Activated T-cell treated with anti-CD3 and anti-CD28 coated beads, Interleukin-2, amount 50 U/mL, for 48 hours (primary cell): ENCODE measurements at places on chromosomes 2 and 18.

DNA sequence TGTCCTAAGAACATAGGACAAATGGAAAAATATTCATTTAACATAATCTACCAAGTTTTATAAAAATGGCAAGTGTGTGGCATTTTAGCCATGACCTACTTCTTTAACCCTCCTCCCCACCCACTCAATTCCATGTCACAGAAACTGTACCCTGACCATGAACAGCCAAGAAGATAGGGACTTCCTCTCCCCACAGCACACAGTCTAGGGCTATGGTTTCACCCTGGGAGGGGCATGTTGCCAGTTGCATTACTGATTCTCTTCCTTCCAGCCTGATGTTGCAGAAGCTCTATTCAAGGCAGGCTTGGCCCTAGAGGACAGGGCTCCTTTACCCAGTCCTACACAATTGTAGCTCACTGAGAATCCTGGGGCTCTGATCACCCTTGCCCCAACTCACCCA is 153.6 kb upstream of the KLF7 start:
- no peak for DNase-seq

- DNase-seq, result no peak
Measured at GRCh38 chr18:61910101-61910500, 17.3 kb upstream of the RNF152 start.

DNA sequence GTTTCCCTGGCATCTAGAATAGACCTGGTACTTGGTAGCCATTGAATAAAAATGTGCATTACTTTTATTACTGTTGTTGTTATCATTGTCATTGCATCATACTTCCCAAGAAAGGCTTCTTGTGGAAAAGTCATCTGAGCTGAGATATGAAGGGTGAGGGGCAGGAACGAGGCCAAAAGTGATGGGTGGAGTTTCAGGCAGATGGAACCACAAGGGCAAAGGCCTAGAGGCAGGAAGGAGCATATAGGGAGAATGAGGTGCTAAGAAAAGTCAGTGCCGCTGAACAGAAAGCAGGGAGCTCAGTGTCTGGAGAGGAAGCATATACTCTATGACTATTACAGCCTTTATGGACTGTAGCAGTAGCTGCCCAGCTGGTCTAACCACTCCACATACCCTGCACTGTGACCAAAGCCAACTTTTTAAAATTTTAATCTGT is 219.3 kb downstream of the SPP2 start:
- DNase-seq, result no peak

- no peak for DNase-seq
Measured at GRCh38 chr2:63734510-63734909, 107.2 kb upstream of the UGP2 start.

DNA sequence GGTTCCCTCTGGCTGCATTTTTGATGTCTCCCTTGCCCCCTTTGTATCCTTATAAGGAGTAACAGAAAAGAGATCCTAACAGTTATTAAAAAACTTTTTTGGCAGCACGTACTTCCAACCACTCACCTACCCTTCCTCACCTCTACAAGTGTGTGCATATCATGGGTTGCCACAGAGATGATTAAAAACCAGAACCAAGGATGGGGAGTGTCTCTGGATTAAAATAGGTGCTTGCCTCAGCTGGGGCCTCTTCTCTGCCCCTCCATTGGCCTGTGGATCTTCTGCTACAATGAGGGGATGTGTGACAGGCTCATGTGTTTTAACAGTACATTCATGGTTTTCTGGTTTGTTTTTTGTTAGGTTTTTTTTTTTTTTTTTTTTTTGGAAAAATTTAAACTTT is 160.8 kb downstream of the FHOD3 start:
- DNase-seq, result no peak

DNA sequence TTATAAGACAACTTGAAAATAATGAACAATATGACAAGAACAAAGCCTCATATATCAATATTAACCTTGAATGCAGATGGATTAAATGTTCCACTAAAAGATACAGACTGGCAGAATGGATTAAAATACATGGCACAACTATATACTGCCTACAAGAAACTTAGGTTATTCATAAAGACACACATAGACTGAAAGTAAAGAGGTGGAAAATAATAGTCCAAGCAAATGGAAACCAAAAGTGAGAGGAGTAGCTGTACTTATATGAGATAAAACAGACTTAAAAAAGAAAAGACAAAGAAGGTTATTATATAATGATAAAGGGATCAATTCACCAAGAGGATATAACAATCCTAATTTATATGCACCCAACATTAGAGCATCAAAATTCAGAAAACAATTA is 18.2 kb downstream of the LMAN1 start:
- no peak for DNase-seq

GRCh38 chr2:210540471-210540870 is 15.9 kb upstream of the CPS1 start:
- no peak for DNase-seq

DNA sequence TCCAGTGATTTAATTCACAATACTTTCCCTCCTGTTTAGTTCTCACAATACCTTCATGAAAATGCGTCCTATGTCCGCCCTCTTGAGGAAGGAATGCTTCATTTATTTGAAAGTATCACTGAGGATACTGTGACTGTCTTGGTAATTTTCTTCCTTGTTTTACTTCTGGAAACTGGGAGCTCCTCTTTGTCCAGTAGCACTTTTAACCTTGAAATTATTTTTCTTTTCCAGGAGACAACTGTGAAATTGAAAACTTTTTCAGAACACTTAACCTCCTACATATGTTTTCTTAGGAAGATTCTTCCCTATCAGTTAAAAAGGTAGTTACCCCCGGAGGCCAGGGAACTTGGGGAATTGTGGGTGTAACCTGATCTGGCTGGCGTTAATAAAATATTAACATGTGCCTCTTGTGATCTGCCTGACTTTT is 58.9 kb upstream of the STON1 start:
- DNase-seq, result no peak

DNA sequence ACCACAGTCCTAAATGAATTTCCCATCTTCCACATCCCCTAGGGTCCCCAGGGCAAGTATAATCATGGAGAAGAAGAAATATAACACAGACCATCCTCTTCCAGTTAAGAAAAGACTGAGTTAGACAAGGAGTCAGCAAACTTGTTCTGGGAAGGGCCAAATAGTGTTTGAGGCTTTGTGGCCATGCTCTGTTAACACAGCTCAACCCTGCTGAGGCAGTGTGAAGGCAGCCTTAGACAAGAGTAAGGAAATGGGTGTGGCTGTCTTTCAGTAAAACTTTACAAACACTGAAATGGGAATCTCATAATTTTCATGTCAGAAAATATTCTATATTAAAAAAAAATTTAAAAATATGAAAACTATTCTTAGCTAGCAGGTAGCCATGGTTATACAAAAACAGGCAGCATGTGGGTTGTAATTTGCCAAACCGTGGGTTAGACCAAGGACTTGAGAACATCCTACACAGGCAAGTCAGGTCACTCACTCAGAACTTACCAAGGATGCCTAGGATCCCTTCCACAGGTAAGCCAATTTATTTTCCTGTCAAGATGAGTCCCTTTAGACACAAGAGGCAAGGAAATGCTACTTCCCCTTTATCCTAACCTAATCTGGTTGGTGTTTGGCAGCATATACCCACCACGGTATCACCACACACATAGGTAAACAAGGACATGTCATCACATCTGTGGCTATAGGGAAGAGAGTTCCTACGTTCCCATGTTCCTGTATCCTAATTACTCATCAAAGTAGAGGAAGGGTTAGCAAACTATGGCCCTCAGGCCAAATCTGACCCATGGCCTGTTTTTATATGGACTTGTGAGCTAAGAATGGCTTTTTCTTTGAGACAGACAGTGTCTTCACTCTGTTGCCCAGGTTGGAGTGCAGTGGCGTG is 31.9 kb downstream of the C2orf74 start:
- no peak for DNase-seq

GRCh38 chr2:58099096-58099769 is 52.6 kb downstream of the VRK2 start:
- DNase-seq, result no peak

DNA sequence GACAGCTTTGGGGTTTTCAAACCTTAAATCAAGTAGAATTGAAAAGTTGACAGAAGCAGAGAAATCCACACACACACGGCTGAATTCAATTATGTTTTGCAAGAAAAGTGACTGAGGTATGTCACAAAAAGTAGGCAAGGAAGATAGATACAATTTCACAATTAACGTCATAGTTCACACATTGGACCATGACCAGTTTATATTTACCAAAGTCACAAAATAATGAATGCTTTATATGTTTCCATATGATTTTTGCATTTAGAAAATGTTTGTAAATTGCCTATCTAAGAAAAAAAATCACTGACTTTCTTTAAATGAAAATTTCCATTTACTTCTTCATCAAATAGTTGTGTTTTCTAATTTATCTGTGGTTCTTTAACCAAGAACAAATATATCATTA is 29.4 kb upstream of the ZNF516 start:
- no peak for DNase-seq

- DNase-seq, result peak; percentile 33
Measured at GRCh38 chr2:171260471-171261424, 100.1 kb upstream of the TLK1 start.

- no peak for DNase-seq
Measured at GRCh38 chr2:190562121-190562520, 27.6 kb upstream of the NEMP2 start.

- DNase-seq, result no peak
Measured at GRCh38 chr2:195181059-195181705, 475.8 kb upstream of the SLC39A10 start.

DNA sequence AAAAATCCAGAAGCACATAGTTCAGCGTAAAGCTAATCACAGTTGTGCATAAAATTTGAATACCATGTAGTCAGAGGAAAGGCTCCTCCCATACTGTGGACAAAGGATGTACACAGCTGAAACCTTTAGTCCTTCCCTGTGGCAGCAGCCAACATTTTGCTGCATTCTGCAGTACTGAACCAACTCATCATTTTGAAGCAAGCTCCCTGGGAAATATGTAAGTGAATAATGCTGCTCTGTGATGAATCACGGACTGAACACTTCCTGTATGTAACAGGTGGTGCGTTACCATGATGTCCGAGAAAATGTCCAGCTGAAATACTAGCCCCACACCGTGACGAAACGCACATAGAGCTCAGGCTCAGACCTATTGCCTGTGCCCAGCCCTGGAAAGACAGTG is 421.1 kb upstream of the RAB12 start:
- DNase-seq, result no peak

DNA sequence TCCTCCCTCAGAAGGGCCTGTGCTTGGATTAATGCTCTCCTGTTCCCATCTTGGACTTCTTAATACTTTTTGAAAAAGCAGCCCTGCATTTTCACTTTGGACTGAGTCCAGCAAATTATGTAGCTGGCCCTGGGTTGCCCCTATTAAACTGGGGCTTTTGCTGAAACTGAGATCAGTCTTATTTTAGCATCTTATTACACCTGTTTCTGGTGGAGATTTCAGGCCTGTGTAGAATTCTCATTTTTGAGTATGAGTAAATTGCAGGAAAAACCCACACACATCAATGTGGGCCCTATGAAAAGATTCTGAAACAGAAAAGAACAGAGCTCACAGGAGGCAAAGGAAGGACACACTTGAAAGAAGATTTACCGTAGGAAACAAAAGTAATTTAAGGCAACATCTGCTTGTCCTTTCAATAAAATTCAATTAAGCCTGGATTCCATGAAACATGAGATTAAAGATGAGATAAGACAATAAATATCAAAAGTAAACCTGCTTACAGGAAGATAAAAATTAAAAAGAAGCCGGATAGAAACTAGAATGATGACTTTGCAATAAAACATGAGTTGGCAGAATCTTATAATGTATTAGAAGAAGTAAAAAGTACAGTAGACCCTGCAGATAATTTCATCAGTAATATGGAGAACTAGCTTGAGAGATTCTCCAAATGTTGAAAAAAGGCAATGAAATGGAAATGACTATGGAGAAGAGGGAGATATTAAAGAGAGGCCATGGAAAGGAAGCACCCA is 90.7 kb upstream of the GCFC2 start:
- DNase-seq, result no peak

- DNase-seq, result no peak
Measured at GRCh38 chr2:51208521-51208920, 176.6 kb upstream of the NRXN1 start.

- no peak for DNase-seq
Measured at GRCh38 chr2:58313926-58314325, 72.8 kb upstream of the FANCL start.

GRCh38 chr18:74333091-74333490 is 17.5 kb downstream of the C18orf63 start:
- no peak for DNase-seq

- peak; percentile 73 for DNase-seq
Measured at GRCh38 chr2:46297546-46298271, 502 bp downstream of the EPAS1 start.

- no peak for DNase-seq
Measured at GRCh38 chr2:226782092-226782713, 17.4 kb downstream of the IRS1 start.

GRCh38 chr2:104897515-104898184 is 43.7 kb downstream of the POU3F3 start:
- no peak for DNase-seq

DNA sequence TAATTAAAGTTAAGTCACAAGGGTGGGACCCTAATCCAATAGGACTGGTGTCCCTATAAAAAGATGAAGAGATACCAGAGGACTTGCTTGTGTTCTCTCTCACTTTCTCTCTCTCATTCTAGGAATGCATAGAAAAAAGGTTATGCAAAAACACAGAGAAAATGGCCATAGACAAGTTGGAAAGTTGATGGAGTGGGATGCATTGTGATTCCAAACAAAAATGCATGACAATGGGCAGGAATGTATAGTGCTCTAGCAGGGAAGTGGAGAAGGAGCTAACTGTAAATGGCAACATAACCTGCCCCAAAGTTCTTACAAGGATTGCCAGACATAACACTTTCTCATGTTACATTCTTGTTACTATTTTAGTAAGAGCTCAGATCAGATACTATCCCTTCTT is 301.6 kb upstream of the LRATD1 start:
- no peak for DNase-seq

- DNase-seq, result no peak
Measured at GRCh38 chr18:50636366-50637057, 76.6 kb downstream of the MAPK4 start.

DNA sequence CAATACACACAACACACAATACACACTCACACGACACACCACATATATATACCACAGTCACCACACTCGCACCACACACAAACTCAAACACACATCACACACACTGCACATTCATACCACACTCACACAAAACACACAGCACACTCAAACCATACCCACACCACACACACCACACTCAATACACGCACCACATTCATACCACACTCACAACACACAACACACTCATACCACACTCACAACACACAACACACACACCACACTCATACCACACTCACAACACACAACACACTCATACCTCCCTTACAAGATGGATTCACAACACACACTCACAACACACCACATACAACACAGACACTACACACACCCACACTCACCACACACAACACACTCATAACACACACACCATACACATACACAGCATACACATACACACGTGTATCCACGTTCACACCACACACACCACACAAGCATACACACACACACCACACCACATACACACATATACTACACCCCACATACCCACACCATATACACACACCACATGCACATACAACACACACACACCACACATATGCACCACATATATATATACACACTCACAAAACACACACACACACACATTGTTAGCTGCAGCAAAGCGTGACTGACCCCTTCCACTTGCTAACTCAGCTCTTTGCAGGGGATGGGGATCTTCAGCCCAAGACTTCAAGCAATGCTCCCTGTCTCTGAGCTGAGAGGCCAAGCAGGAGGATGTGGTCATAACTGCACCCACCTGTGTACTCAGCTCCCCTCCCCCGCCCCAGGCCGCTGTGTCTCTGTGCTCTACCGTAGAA is 59.0 kb downstream of the SDC1 start:
- DNase-seq, result no peak

GRCh38 chr2:207825978-207826377 is 56.3 kb upstream of the FZD5 start:
- no peak for DNase-seq
